ENCODE measurements at places on chromosomes 1 and 21.
A peak's percentile ranks its signal among the peaks of the same experiment; 100 is the strongest.

- DNase-seq: peak; percentile 15
Observed at GRCh38 chr1:75097654-75098053, 36.5 kb upstream of the LHX8 start.

- peak; percentile 99 for DNase-seq
Observed at GRCh38 chr1:2412395-2412772, at the start of gene PEX10. TSS of gene PEX10 (minus strand) at chr1:2412564. CDS start at chr1:2412502, 62 bp downstream.

- DNase-seq: peak; percentile 76
Observed at GRCh38 chr1:26986658-26987057, 6.8 kb upstream of the TRNP1 start.

DNA sequence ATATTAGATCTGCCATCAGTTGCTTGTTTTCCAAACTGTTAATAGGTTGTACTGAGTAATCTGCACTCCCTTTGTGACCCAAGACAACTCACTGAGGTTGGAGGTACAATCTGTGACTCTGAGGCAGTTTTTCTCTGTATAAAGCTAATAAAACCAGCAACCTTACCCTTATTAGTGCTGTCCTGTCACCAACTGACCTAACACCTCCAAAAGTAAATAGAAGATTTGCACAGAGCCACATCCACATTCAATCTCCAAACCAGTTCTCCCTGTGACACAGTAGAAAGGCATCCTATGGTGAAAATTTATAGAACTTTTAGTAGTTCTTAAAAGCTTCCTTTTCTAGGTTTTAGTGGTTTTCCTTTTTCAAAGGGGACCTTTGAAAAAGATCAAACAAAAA is 140.4 kb upstream of the ADGRL2 start:
- DNase-seq: no peak

GRCh38 chr1:175209493-175209921 is 16.9 kb upstream of the KIAA0040 start:
- DNase-seq: no peak

DNA sequence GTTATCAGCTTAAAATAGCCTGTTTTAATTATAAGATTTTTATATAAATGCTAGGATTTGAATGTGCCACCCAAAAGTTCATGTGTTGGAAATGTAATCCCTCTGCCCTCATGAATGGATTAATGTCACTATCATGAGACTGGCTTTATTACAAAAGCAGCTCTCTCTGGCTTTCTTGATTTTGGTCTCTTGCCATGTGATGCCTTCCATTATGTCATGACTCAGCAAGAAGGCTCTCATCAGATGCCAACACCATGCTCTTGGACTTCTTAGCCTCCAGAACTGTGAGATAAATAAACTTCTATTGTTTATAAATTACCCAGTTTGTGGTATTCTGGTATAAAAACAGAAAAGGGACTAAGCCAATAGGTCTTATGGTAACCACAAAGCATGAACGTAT is 6.9 kb upstream of the PRSS38 start:
- DNase-seq: no peak

GRCh38 chr1:197908716-197909220 is 6.3 kb downstream of the C1orf53 start:
- no peak for DNase-seq

- DNase-seq: no peak
Observed at GRCh38 chr1:107344268-107344760, 203.5 kb downstream of the NTNG1 start.

- no peak for DNase-seq
Observed at GRCh38 chr1:163672976-163673758, 351.4 kb downstream of the NUF2 start.

- no peak for DNase-seq
Observed at GRCh38 chr1:236140705-236141446, 1.5 kb upstream of the GPR137B start.

- DNase-seq: no peak
Observed at GRCh38 chr1:64691626-64692025, 53.2 kb upstream of the RAVER2 start.

- no peak for DNase-seq
Observed at GRCh38 chr1:15332525-15332924, 77.2 kb upstream of the EFHD2 start.

DNA sequence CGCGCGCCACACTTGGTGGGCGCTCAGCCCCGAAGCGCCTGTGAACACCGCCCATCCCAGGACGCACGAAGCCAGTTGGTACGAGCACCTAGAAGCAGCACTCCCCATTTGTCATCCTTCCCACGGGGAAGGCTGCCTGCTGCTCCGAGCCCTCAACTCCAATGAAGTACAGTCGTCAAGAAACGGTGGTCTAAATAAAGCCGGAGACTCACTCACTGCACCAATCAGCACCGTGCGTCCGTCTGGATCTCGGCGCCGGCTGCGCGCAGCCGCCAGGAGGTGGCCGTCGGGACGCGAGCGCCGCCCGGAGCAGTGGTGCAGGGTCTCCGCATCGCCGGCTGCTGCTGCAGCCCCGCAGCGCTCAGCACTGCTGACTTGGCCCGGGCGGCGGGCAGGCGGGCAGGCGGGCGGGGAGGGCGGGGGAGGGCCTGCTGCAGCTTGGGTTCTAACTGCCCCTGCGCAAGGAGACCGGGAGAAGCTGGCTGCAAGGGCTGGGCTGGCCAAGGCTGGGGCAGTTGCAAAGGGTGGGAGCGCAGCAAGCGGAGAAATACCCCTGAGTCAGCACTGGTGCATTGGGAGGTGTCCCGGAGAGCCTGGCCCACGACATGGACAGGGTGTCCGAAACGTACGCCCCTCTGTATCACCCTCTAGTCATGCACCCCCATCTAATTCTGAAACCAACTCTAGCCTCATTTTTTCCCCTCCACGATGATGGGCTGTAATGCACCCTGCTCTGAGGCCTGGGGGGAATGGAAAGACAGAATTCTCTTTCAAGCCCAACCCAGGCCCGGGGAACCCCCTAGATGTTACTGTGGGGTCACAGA is 35.8 kb upstream of the H6PD start:
- DNase-seq: peak; percentile 39

DNA sequence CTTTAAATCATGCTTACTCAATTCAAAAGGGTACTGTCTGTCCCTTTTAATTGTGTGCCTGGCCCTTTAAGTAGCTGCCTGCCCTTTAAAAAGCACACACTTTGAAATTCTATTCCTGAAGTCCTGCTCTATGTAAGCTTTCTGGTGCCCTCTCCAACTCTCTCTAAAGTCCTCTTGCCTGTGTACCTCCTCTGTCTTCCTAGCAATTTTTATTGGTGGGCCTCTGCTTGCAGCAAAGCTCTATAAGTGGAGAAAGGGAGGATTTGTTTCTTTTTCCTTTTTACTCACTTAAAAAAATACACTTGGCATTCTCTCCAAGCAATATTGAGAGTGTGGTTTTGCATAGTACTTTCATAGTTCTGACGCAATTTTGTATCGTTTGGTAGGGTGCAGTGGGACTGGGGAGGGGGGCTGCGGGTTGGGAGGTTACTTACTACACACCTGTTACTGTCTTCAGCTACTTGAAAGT is 135.4 kb downstream of the LMO4 start:
- DNase-seq: no peak

GRCh38 chr1:84944767-84945486 is 51.9 kb upstream of the LPAR3 start:
- DNase-seq: peak; percentile 82

DNA sequence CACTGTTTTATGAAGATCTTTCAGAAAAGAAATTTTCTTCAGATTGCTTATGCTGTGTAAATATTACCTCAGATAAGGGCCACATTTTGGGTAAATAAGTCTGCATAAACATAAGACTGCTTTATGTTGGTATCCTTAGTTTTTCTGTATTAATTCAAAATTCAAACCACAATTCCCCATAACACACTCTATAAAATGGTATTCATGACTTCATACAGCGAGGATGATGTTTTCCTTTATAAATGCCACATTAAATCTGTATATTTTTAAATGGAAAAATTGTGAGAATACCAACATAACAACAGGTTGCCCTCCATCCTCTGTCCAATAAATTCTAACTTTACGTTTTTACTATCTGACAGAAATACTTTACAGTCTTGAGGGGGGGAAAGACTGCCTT is 248.7 kb upstream of the CXADR start:
- no peak for DNase-seq

- no peak for DNase-seq
Observed at GRCh38 chr1:112937070-112937469, 18.9 kb downstream of the SLC16A1 start.

- DNase-seq: no peak
Observed at GRCh38 chr1:23537296-23537973, 6.4 kb upstream of the E2F2 start.

- no peak for DNase-seq
Observed at GRCh38 chr1:60388092-60388987, 314.8 kb upstream of the C1orf87 start.

- DNase-seq: peak; percentile 8
Observed at GRCh38 chr21:36545776-36546511, 66.0 kb upstream of the CLDN14 start.

- peak; percentile 59 for DNase-seq
Observed at GRCh38 chr1:171188388-171189266, 3.5 kb downstream of the FMO2 start.

- no peak for DNase-seq
Observed at GRCh38 chr1:222691016-222691415, 21.3 kb downstream of the AIDA start.

GRCh38 chr1:164703463-164703862 is 144.5 kb downstream of the PBX1 start:
- no peak for DNase-seq

DNA sequence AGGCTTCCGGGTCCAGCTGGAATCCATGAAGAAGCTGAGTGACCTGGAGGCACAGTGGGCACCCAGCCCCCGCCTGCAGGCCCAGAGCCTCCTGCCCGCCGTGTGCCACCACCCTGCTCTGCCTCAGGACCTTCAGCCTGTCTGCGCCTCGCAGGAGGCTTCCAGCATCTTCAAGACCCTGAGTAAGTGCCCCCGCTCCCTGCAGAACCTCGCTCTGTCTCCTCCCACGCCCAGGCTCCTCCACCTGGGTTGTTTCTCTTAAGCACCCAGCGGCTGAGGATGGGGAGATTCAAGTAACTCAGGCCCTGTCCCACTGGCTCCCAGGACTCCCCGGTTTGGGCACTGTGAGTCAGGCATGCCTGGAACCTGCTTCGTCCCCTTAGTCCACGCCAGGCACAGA is 1.5 kb downstream of the GUCA2B start:
- DNase-seq: no peak

GRCh38 chr1:233790662-233791371 is 113.7 kb upstream of the SLC35F3 start:
- DNase-seq: peak; percentile 69

DNA sequence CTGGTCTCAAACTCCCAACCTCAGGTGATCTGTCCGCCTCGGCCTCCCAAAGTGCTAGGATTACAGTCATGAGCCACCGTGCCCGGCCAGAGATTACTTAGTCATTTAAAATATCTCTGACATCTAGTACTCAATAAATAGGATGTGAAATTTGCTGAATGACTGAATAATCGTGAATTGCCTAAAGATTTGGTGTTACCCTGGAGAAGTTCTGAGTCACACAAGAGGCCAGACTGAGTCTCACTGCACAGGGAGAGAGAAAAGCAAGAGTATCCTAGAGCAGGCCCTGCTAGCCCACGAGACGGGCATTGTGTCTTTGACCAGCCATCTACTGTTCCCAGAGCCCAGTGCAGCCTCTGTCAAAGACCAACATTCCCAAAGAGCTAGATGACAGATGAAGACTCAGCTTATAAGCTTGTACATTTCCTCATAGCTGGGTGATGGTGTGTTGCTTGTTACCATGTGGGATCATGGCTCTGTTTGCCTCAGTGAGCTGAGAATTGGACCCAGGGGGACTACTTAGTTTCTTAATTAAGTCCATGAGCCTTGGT is 5.6 kb upstream of the EIF4G3 start:
- no peak for DNase-seq

- DNase-seq: peak; percentile 81
Observed at GRCh38 chr21:42524341-42525028, 10.8 kb downstream of the SLC37A1 start.

DNA sequence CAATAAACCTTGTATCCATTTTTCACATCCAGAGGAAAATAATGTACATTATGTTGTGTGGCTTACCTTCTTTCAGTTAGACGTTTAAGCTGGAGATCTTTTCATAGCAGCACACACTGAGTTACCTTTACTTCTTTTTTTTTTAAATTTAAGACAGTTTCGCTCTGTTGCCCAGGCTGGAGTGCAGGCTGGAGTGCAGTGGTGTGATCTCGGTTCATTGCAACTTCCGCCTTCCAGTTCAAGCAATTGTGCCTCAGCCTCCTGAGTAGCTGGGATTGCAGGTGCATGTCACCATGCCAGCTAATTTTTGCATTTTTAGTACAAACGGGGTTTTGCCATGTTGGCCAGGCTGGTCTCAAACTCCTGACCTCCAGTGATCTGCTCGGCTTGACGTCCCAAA is 7.4 kb upstream of the CAMTA1 start:
- DNase-seq: no peak

DNA sequence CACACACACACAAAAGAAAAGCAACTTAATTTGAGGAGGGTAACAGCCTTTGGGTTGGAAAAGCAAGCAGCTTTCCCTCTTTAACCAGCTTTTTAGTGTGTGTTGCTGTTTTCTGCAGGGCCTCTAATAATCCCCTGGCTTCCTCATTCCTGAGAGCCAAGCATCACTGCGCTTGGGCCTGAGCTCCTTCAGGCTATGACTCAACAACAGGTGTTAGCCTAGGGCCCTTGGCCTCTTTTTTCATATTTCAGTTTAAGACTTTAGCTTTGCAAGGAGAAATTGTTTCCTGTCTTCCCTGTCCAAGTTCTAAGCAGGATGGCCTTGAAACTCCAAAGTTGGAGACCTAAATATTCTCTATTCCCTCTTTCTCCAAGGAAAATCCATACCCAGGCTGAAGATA is 26.2 kb upstream of the SNX27 start:
- DNase-seq: peak; percentile 46

- DNase-seq: peak; percentile 83
Observed at GRCh38 chr1:31936278-31936980, 1.7 kb downstream of the PTP4A2 start.

GRCh38 chr1:201555593-201555945 is 16.6 kb downstream of the NAV1 start:
- no peak for DNase-seq

DNA sequence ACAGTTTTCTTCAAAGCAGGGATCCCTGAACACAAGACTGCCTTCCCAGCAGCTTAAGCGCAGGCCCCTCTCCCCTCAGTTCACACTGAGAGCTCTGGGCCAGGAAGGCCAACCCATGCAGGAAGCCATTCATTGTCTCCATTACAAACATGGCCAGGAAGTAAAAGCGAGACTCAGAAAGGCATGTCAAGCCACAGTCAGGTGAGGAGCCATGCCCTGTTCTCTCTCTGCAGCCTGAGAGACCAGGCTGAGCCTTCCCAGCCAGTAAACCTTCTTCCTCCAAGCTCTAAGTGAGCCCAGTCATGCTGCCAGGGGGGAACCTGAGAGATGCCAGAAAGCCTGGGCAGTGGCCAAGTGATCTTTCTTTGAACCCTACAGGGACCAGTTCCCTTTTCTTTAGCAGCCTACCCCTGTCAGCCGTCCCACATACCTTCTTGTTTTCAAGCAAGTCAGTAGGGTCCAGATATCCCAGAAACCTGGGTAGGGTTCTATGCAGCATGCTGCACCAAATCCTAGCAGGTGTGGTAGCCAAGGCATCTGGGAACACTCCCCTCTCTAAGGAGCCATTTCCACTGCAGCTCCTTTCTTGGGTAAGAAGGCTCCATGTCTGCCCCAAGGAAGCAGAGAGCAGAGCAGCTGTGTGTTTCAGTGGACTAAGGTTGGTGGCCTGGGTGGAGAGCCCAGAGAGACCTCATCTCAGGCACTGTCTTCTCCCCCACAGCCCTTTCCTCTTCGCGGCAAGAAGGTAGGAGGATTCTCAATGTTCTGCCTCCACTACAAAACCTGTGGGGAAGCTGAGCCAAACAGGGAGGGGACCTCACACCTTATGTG is 977 bp downstream of the TRAF3IP3 start:
- peak; percentile 94 for DNase-seq

- DNase-seq: no peak
Observed at GRCh38 chr1:57013522-57013921, 47.7 kb upstream of the C8B start.

GRCh38 chr1:116353155-116353554 is 19.9 kb upstream of the ATP1A1 start:
- no peak for DNase-seq
